Thymus (tissue), 14 donors: ENCODE measurements at places on chromosomes 4 and X. TPM values are rescaled to one million over a fixed set of nuclear protein-coding genes. Genes with fewer than 3 reads are reported as not detected.
A peak's percentile ranks its signal among the peaks of the same experiment; 100 is the strongest.

DNA sequence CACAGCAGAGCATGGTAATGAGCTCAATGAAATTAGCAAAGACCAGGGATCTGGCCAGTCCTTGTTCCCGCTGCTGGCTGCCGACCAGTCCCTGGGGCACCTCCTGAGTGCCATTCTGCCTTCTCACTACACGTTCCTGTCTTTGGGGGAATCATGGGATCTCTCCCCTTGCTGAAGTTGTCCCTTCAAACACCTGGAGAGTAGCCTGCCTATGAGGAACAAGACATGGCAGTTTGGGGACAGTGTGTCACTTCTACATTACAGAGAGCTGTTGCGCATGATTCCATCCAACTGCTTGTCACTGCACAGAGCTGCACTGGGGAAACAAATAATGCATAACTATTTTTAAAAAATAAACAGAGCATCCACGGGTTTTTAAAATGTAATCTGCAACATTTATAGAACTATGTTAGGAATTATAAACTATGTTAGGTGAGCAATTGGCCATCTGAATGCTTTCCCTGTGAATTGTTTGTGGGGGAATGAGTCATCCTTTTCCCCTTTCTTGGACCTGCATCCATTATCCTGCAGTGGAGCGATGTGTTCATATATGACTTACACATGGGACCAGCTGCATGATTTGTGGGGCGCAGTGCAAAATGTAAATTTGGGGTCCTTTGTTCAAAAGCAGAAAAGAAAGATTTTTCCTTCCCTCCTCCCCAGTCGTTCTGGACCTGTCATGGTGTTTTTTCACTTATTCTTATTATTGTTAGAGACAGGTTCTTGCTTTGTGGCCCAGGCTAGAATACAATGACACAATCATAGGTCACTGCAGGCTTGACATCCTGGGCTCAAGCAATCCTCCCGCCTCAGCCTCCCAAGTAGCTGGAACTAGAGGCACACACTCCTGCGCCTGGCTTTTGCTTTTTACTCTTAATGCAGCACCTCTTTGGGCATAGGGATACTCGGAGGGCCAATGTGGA, 115.0 kb upstream of the TBL1X start:
- no peak for DNase-seq

GRCh38 chrX:46743046-46743445, 15.9 kb downstream of the SLC9A7 start:
- no peak for DNase-seq

GRCh38 chr4:14771094-14771493, 231.2 kb upstream of the CPEB2 start:
- no peak for DNase-seq

GRCh38 chr4:164438321-164438720, 315.6 kb upstream of the SMIM31 start:
- no peak for DNase-seq

- peak; percentile 7 for DNase-seq
These were observed 130.7 kb upstream of the GPRIN3 start for GRCh38 chr4:89438102-89438831.

DNA sequence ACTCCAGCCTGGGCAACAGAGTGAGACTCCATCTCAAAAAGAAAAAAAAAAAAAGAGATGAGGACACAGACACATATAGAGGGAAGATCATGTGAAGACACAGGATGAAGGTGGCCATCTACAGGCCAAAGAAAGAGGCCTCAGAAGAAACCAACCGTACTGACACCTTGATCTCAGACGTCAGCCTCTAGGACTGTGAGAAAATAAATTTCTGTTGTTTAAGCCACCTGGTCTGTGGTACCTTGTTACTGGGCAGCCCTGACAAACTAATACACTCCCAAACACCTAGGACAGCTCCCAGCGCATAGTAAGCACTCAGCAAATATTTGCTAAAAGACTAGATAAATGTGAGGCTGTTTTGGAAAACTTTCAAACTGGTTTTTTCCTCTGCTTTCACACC, 59.2 kb upstream of the SMIM10 start:
- DNase-seq = no peak

GRCh38 chrX:30971774-30972603, 82.9 kb upstream of the TAB3 start:
- no peak for DNase-seq

- DNase-seq = no peak
These were observed 56.3 kb downstream of the PTCHD1 start for GRCh38 chrX:23390979-23391378.

DNA sequence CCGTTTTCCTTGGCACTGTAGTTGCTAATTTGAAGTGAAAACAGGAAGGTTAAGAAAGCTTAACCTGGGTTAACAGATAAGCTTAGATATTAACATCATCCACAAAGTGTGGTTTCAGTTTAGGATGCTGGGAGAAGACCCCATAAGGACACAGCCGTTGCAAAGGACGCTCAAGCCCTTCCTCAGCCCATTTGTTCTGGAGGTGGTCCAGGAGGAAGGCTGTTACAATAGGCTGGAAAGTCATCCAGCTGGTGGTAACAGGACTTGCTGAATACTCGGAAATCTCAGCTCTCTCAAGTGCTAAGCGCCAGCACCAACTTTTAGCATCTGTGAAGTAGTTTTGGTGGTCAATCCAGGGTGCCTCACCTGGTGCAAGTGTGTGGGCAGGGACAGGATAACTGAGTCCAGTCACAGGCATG, 14.2 kb downstream of the CHST7 start:
- no peak for DNase-seq

GRCh38 chr4:76125816-76126215, 22.4 kb downstream of the NUP54 start:
- DNase-seq = no peak

DNA sequence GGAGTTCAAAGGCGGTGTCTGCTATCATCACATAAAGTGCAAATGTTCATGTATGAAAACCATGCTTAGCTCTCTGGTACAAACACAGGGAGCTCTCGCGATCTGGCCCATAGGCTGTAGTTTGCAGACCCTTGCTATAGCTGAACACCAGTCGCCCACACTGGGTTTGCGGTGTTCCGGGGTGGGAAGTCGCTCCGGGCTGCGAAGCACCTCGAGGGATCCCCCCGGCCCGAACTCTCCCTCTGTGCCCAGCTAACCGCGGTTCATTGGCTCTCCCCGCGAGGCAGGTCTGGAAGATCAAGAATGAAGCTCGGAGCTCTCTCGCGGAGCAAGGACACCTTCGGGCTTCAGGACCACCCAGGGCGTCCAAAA, 341 bp upstream of the PRPS2 start:
- DNase-seq = no peak

DNA sequence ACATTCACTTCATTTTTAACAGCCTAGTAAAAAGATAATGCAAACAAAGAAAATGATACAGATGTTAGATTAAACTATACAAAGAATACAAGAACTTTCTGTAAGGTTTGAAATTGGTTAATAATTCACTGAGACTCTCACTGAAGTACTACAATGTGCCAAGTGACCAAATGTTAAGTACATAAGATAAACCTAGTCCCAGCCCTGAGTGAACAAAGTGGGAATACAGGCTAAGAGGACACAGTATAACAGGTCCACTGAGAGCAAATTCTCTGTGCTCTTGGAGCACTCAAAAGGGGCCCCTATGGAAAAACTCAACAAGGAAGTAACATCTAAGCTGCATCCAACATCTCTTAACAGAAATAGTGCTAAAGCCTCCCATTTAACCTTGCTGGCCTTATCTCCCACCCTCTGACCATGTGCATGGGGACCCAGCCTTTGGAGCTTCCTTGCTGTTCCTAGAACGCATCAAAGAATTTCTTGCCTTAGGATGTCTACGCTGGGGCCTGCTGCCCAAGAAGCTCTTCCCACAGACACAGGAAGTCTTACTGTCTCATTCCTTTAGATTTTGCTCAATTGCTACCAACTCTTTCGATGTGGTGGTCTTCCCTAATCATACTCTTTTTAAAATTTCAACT, 113.4 kb downstream of the ZAR1 start:
- DNase-seq = no peak

- no peak for DNase-seq
These were observed 68.1 kb downstream of the DIAPH2 start for GRCh38 chrX:96752781-96753180.

DNA sequence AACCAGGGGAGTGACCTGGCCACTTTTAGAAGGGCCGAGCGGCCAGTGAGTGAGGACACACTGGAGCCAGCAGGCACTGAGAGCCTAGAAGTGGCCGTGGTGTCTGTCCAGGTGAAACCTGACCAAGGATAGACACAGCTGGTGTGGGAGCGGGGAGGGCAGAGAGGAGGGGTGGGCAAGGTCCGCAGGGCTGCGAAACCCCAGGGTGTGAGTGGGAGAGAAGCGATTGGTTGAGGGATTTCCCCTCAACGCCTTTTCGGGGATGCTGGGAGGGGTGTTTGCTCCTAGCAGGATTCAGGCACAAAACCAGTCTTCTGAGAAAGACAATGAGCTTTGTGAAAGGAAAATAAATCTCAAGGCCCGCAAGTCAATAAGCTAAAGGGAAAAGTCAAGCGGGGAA, 33.2 kb upstream of the ARSD start:
- no peak for DNase-seq

DNA sequence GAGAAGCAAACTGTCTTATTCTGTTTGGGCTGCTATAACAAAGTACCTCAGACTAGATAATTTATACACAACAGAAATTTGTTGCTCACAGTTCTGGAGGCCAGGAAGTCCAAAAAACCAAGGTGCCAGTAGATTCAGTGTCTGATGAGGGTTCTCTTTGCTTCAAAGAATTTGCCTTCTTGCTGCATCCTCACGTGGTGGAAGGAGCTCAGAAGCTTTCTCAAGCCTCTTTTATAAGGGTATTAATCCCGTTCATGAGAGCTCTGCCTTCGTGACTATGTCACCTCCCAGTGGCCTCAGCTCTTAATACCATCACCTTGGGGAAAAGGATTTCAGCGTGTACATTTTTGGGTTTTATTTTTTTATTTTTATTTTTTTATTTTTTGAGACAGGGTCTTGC, 20.1 kb downstream of the CA5B start:
- no peak for DNase-seq

- no peak for DNase-seq
These were observed 40.2 kb upstream of the NHSL2 start for GRCh38 chrX:71870208-71871098.

DNA sequence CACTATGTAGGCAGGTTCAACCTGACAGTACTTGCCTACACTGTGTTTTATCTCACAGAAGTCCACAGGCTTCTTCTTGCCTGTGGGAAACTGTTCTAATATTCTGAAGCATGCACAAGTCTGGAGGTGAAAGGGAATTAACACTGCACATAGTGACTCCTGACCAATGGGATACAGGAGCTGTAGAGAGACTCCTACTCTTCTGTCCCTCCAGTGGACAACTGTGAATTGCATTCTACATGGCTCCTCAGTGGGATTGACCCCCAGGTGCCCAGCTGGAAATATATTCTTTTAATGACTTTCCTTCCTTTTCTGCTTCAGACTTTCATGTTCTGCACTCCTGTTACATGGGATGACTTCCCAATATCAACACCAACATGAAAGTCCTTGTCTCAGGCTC, 8.2 kb upstream of the YIPF6 start:
- no peak for DNase-seq

DNA sequence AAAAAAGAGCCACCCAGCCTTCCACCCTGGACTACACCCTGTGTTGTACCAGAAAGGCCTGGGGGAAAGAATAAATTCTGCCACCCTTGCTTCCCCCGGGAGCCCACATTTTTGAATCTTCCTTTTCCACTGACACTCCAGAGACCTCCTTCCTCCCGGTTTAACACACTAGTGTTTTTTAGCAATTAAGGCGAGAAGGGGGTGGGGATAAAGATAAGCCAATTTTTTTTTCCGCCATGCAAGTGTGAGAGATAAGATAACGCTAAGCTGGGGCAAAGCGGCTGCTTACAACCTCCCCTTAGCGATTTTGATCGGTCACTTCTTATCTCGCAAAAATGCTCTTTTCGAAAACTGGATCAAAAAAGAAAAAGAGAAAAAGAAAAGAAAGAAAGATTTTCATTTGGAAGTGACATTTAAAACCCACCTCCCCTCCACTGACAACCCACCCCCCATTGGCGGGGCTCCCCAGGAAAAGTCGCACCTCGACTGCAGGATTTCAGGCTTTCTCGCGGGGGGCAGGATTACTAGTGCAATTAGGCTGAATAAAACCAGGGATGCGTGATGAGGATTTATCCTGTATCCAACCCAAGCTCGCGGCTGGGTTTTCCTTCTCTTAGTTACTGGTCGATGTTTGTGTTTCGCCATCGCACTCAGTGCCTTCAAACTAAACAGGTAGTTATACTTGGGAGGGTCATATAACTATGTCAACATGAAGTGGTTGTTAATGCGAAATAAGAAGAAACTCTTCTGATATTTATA, 6.0 kb upstream of the BCOR start:
- no peak for DNase-seq

DNA sequence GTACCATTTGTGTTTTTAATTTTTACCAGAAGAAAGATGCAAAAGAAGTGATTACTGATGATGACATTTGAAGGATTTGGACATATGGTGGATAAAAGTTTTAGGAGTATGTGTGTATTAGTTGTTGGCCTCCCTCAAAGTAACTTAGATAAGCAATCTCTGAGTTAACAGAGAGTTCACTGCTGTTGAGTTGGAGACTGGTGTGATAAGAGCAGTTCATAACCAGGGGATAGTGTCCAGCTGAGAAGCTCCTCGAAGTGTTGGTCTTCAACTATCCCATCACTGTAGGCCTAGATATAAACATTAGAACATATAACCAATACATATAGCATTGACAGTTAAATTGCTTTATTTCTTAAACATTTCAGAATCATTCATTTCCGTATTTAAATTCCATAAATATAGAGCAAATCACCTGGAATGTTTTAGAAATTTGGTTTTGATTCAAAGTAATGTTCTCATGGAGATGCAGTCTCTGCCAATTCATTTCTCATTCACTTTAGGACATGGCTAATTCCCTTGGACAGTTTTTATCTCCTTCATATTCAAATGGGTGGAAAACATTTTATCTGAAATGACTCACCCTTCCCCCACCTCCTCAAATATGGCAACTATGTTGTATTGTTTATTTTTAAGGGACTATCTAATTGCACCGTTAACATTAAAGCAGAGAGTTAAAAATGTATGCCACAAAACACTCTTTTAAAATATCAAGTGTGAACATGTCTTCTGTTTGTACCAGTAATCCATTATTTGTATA, 136.8 kb upstream of the SLC4A4 start:
- DNase-seq = no peak

- no peak for DNase-seq
These were observed 1.3 kb downstream of the IL21 start for GRCh38 chr4:122619611-122620010.

- no peak for DNase-seq
These were observed 243.9 kb upstream of the FAT4 start for GRCh38 chr4:125070861-125071260.

- no peak for DNase-seq
These were observed 23.6 kb downstream of the TMEM255A start for GRCh38 chrX:120287513-120288112.

GRCh38 chrX:115616943-115617563, 56.1 kb downstream of the PLS3 start:
- DNase-seq = no peak

GRCh38 chr4:180363815-180364214, 1879.4 kb upstream of the TENM3 start:
- no peak for DNase-seq

Gene TLR8
- total RNA-seq = 3.7 TPM

Gene STOX2
- 5.3 TPM for total RNA-seq

Gene TSPAN5
- 10.3 TPM for total RNA-seq

Gene USP17L22
- not detected for total RNA-seq

Gene STPG2
- 0.24 TPM for total RNA-seq

Gene CXCL3
- total RNA-seq = 3.2 TPM

Gene GPR78
- total RNA-seq = 0.05 TPM

Gene GYPE
- total RNA-seq = 3.1 TPM

Gene COPS4
- 61.4 TPM for total RNA-seq

Gene MAGEC2
- not detected for total RNA-seq

Gene PPP2R2C
- total RNA-seq = 5.4 TPM

Gene CXCL10
- 50.4 TPM for total RNA-seq

Gene RNF128
- total RNA-seq = 0.90 TPM
